Ovary (tissue), 10 donors: ENCODE measurements at places on chromosomes 11 and 22.

DNA sequence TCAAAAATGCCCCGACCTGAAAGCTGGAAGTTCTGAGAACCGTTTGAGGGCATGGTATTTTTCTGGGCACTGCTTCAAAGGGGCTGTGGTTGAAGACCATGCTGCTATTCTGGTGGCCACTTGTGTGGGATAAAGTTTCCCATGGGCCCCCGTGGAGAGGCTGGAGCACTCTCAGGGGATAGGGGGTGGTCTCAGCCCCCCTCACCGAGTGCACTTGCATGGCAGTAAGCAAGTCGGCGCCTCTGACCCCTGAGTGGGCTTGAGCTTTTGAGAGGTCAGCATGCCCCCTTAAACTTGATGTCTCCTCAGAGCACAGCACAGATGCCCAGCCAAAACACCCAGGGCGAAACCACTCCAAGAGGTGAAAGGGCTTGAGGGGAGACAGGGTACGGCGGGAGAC lies 35.6 kb downstream of the TIMP3 start:
- DNase-seq = no peak

- DNase-seq = no peak
Measured at GRCh38 chr11:122154227-122154626, 38.2 kb upstream of the BLID start.

DNA sequence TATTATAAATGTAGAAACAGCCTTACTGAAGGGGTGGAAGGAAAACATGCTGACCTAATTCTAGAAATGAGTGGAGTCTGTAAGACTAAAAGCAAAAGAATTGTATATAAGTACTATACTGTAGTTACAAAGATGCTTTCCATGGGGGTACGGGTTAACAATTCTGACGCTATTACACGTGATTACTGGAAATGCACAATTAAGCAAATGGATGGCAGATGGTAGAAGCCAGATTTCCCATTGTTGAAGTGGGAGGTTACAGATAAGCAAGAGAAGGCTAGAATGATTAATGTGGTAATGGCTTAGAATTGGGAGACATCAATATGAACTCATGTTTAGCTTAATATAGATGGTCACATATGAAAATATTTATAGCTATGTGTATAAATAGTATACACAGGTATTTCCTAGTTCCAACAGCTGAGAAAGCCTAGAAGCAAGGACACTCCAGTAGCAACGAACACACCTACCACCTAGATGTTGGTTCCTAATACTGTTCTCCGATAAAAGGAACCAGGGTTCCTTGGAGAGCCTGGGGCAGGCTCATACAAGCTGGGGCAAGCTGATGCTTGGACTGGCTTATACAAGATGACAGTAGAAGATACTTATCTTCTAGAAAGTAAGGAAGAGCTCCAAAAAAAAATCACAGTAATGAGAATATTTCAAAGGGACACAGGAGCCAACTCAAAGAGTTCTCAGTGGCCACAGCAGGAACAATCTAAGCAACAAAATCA lies 13.5 kb downstream of the SMC1B start:
- no peak for DNase-seq

- peak; percentile 81 for DNase-seq
Measured at GRCh38 chr11:118921121-118921928, 4.4 kb downstream of the BCL9L start.

GRCh38 chr22:34847072-34847471 lies 218.9 kb upstream of the ISX start:
- no peak for DNase-seq

GRCh38 chr11:73752216-73752867 lies 8.5 kb downstream of the RAB6A start:
- peak; percentile 69 for DNase-seq

DNA sequence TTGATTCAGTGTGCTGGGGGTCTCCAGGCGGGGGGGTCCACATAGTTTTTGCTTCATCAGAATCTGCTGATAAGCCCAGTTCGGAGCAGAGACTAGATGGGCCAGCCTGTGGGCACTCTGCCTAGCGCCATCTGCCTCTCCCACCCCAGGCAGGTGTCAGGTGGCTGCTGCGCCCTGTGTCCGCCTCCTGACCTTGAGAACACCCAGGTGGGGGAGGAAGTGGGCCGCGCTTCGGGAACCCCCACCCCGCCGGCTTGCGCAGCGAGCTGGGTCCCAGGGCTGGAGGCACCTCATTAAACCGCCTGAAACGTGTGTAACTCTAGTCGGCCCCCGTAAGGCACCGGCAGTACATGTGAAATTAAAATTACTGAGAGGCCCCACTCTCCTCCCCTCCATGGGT lies 113.6 kb downstream of the KCNQ1 start:
- peak; percentile 15 for DNase-seq

DNA sequence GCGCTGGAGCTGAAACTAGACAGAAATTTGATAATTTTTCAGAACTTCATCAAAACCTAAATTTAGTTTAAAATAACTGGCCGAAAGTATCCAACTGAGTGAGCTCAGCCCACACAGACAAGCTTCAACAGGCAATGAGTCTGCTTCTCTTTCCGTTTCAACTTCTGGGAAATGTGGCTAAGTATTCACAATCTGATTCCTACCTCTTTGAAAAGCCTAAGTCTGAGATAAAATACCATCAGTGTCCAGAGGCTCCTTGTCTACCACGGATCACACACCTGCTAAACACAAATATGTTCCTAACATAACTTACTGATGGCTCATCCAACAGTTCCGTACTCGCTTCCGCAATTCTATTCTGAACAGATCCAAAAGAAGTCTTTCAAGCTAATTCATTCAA lies 8.5 kb downstream of the SIK3 start:
- no peak for DNase-seq

DNA sequence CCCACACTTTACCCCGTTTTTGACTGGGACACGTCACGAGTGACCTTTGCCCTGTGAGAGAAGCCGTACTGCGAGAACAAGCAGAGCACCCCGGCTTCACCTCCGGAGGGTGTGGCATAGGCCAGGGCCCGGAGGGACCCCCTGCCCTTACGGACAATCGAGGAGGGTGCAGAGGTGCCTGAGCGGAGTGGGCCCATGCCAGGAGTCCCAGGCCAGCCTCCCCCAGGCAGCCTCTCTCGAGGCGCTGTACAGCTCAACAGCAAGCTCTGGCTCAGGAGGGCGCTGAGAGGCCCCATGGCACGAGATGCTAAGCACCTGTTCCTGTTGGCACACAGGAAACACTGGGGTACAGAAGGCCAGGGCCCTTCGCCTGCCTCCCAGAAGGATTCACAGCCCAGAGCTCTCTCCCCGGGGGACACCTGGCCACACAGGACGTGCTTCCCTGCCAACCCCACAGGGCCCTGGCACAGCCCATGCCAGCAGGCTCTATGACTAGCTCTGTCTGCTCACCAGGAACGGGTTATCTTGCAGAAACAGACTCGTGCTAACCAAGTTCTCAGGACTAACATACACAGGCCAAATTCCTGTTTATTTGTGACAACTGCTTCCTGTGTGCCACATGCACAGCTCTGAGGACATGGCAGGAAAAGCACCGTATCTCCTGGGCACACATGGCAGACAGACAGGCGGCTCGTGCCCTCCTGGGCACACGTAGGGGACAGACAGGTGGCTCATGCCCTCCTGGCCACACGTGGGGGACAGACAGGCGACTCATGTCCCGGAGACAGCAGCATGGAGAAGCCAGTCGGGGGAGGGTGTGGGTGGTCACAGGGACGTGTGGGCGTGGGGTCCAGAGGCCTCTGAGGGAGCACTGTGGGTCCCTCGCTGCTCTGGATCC lies 11.6 kb downstream of the TOLLIP start:
- DNase-seq = peak; percentile 19

- no peak for DNase-seq
Measured at GRCh38 chr11:73869332-73869949, 7.2 kb downstream of the COA4 start.

DNA sequence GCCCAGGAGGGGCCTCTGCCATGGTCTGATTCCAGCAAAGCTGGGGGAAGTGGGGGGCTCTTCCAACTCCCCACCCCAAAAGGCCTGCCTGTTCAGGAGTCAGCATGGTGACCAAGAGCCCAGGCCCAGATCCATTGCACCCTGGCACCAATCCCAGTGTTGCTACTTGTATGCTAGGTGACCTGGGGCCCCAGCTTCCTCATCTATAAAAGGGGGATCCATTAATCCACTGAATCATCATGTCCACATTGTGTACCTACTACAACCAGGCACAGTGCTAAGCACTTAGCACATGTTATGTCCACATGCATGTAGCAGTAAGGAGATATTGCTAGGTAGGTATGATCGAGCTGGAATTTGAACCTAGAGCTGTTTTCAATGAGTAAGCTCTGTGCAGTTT lies 2.0 kb downstream of the SYT12 start:
- no peak for DNase-seq

DNA sequence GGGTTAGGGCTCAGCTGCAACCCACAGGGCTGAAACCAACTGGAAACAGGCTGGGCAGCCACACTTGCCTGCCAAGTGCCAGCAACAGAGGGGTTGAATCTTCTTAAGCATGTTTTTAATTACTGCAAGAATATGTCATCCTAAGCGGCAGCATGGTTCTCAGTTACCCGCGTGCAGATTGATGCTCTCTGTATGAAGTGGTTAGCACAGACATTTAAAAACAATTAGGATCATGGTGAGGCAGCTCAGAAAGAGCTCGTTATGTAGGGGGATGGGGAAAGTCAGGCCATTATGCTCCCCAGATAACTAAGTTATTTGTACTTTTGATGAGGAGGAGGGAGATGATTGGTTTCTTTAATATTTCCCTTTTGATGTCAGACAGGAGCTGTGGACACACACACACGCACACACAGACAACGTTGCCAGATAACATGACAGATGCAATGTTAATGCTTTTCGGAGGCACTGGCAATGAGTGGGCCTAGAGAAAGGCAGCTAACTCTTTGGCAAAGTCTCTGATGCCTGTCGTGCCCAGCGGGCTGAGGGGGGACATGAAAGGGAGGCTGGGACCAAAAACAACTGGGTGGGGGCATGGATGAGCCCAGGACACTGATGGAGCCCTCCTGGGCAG lies 389.7 kb downstream of the NXPE2 start:
- no peak for DNase-seq

DNA sequence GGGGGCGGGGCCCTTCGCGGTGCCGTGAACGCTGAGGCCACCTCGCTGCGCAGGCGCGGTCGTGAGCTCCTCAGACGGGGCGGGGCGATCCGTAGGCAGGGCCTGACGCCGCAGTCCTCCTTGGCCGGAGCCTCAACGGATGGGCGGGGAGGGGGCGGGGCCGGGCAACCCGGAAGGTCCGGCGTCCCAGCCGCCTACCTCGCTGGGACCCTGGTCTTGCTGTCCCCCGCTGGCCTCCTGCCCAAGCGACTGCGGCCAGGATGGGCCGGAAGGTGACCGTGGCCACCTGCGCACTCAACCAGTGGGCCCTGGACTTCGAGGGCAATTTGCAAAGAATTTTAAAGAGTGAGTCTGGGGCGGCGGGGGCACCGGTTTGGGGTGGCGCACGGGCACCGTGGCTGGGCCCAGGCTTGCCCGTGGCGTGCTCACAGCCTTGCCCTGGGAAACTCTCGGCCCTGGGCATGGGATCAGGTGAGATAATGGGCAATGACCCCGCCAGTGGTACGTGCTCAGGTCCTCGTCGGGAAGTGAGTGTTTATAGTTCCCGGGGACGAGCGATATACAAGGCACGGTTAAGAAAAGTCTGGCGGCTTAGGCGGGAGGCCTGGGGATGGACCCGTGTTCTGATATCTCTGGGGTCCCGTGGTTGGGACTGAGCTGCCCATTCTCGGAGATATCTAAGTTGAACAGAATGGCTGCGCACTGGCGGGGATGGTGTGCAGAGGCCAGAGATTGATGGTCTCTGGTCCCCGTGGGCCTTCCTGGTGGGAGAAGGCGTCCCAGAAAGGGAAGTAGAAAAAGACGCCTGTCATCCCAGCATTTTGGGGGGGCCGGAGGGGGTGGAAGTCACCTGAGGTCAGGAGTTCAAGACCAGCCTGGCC lies at the start of gene NADSYN1:
Gene NADSYN1 (plus strand): TSS at position 167 of the 881 bp plus-strand sequence. CDS start 94 bp downstream, at position 261.
- DNase-seq = peak; percentile 98

- DNase-seq = no peak
Measured at GRCh38 chr11:58433638-58434203, 5.8 kb upstream of the OR5B2 start.

- DNase-seq = no peak
Measured at GRCh38 chr11:131851964-131852755, 481.7 kb downstream of the NTM start.

- peak; percentile 63 for DNase-seq
Measured at GRCh38 chr11:134224710-134225664, 516 bp downstream of the VPS26B start.

DNA sequence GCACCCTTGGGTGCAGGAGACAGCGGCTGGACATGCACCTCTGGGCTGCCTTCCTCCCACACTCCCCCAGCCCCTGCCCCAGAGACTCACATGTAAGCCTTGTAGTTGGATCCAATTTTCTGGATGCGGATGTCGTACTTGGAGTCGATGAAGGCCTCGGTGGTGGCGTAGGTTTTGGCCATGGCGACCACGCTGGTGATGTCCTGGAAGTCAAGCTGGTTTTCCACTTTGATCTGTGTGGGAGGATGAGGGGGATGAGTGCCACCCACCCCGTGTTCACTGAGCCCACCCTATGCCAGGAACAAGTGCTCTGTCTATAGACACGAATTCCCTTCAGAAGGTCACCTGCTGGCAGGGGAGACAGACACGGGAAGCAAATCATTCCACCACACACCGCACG lies 66.9 kb downstream of the FBXO7 start:
- DNase-seq = no peak

- no peak for DNase-seq
Measured at GRCh38 chr11:48124880-48125279, 91.7 kb upstream of the OR4B1 start.

DNA sequence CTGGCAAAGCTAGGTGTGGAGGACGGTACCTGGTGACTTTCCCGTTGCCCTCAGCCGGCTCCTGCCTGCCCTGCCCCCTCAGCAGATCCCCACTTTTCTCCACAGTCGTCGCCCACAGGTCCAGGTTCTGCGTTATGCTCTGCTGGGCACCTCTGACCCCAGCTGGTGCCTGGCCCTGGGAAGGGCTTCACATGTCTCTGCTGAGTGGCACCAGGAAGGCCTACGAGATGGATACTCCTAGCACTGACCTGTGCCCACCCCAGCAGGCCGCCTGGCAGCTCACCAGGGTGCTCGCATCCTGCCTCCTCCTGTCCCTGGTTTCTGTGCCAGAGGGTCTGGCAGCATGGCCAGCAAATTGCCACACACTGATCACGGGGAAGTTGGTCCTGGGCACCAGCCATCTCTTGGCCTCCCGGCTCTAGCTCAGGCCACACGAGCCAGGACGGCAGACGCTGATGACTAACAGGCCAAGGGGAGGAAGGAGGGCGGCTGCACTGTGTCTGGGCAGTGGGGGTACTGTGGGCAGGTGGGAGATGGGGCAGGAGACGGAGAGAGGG lies 13.8 kb downstream of the CARS1 start:
- DNase-seq = peak; percentile 37

GRCh38 chr22:22498267-22498666 lies 10.3 kb downstream of the ZNF280B start:
- no peak for DNase-seq

- no peak for DNase-seq
Measured at GRCh38 chr22:49724030-49724892, 103.4 kb downstream of the BRD1 start.

- DNase-seq = no peak
Measured at GRCh38 chr11:128235426-128235825, 351.9 kb downstream of the ETS1 start.

- no peak for DNase-seq
Measured at GRCh38 chr11:100575860-100576717, 111.0 kb upstream of the ARHGAP42 start.
